Mesenchymal stem cell (in vitro differentiated cells and primary cell): ENCODE measurements at places on chromosomes 4 and X.

DNA sequence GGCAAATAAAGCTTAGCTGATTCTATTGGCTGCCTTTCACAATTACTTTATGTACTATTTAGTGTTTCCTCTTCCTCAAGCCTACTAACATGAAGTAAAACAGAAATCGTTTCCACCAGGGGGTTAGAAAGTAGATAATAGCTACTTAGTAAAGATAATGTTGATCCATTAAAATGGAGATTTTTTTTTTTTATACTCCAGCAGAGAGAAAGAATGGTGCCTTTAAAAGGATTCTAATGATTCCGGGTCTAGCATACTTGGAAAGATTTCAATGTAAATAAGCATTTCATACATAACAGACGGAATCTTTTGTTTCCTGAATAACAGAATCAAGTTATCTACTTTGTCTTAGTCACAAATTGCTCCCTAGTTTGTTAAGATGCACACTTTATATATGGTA, 37.1 kb downstream of the GK start:
- no peak for DNase-seq

- DNase-seq, result no peak
Measured at GRCh38 chr4:3361406-3361805, 68.6 kb downstream of the RGS12 start.

DNA sequence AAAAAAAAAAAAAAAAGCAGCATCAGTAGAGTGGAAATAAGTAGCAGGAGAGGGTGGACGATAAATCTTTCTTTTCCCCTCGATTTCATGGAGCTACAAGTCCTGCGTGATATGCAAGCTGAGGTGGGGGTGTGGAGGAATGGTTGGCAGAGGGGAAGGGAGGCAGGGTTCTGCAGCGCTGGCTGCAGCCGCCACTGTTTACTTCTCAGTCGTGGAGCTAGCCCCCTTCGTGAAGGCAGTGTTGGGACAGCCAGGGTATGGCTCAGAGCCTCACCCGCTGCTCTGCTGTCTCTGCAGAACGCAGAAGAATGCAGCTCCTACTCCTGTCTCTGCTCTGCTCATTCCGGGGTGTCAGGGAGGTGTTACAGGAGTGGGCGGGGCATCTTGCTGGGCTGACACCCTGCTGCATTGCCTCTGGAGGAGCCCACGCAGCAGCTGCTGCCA, 140.6 kb downstream of the GPM6A start:
- no peak for DNase-seq

GRCh38 chr4:6873291-6873690, 36.3 kb upstream of the TBC1D14 start:
- DNase-seq, result peak; percentile 28

GRCh38 chrX:5113128-5113527, 1115.5 kb downstream of the NLGN4X start:
- DNase-seq, result peak; percentile 14

GRCh38 chr4:115113506-115114106, at the start of gene NDST4:
Gene NDST4 (minus strand): TSS chr4:115113620. CDS start chr4:115077036, 36,584 bp downstream.
- DNase-seq, result peak; percentile 46

DNA sequence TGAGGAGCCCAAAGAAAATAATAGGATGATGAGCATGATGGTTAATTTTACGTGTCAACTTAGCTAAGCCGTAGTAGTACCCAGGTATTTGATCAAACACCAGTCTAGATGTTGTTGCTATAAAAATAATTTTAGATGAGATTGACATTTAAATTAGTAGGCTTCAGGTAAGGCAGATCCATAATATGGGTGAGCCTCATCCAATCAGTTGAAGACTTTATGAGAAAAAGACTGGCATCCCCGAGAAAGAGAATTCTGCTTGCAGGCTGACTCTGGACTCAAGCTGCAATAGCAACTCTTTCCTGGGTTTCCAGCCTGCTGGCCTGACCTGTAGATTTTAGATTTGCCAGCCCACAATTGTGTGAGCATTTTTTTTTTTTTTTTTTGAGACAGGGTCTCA, 192.8 kb upstream of the LNX1 start:
- no peak for DNase-seq

- no peak for DNase-seq
Measured at GRCh38 chr4:80091184-80091583, 18.2 kb upstream of the ANTXR2 start.

- DNase-seq, result peak; percentile 84
Measured at GRCh38 chr4:38621028-38621684, 42.8 kb upstream of the KLF3 start.

DNA sequence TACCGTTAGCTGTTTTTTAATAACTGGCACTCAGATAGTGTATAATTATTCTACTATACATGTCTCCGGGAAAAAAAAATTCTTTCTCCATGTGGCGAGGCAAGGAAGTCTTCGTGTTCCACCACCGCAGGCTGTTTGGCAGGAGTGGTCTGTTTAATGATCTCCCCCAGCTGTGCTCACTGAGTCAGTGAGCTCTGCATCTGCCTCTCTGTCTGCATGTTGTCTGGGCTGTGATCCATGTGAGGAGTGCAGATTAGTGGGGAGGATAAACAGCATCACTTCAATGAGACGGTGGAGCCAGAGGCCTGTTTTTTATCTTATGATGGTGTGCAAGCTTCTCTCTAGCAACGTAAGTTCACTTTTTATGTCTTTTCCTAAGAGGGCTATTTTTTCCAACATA, 69.8 kb downstream of the RPS3A start:
- DNase-seq, result peak; percentile 97

DNA sequence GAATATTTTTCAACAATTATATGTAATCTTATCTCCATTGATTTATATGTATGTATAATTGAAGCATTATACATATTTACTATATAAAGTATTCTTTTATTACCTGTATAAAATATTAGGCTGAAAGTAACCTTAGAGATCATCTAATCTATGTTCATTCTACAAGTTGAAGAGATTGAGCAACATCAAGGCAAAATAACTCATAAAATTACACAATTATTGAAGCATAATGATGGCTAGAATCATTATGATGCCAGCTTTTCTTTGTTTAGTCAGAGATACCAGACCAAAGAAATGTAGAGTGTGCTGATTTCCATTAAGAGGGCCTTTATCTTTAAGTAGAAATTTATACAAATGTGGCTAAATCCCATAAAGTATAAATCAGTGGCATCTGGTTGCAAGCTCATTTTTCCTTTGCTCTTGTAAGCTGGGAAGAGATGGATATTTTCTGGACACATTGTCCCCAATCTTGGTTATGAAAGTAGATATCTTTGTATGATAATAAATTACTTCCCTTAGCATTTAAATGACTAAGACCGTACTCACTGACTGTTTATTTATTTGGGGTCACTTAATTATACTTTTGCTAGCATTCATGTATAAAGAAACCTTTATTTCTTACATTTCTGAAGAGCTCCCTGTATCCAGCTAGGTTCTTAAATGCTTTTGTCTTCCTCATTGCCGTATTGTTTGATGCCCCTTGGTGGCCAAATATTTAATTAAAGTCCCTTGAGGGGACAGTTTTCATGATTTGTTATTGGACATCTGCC, 339.8 kb downstream of the PCDH7 start:
- DNase-seq, result peak; percentile 42

DNA sequence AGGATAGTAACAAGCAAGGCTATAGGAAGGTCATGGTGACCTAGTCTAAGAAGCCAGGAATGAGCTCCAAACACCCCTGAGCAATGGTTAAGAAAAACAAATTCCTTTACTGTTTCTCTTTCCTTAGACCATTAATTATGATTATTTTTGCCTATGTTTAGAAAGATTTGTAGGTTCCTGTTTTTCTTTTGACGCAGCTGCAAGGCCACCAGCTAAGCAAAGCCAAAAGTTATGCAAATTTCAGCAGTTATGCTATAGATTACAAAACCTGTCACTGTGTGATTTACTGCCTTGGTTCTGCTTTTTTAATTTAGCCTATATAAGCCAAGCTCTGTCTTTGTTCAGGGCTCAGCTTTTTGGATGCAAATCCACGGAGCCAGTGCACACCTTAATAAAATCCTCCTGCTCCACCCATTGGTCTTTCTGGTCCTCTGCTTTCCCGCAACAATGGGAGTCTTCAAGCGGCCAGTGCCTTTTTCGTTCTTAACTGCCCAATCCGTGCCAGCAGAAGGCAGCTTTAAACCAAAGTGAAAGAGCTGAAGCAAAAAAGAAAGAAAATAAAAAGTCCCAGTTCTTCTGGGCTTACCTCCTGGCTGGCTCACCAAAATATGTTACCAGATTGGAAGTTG, 1.4 kb upstream of the CEP135 start:
- DNase-seq, result peak; percentile 53

DNA sequence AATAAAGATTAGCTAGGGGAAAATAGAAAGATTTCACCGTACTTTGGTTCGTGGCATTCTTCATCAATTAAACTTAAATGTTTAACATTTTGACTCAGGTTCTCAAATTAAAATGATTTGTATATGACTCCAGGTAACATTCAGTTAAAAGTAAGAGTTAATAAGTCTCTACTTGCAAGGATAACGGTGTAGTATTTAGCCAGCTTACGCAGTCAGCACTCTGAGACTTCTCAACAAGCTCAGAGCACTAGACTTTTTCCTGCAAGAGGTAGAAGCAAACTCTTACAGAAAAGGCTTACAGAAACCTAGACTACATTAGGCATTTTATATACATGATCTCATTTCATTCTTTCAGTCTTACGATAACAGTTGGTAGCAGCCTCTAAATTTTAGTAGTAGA, 96.4 kb upstream of the PPARGC1A start:
- no peak for DNase-seq

GRCh38 chrX:44674906-44675305, 132.2 kb upstream of the FUNDC1 start:
- no peak for DNase-seq

GRCh38 chr4:181819946-181820345, 423.3 kb upstream of the TENM3 start:
- no peak for DNase-seq

DNA sequence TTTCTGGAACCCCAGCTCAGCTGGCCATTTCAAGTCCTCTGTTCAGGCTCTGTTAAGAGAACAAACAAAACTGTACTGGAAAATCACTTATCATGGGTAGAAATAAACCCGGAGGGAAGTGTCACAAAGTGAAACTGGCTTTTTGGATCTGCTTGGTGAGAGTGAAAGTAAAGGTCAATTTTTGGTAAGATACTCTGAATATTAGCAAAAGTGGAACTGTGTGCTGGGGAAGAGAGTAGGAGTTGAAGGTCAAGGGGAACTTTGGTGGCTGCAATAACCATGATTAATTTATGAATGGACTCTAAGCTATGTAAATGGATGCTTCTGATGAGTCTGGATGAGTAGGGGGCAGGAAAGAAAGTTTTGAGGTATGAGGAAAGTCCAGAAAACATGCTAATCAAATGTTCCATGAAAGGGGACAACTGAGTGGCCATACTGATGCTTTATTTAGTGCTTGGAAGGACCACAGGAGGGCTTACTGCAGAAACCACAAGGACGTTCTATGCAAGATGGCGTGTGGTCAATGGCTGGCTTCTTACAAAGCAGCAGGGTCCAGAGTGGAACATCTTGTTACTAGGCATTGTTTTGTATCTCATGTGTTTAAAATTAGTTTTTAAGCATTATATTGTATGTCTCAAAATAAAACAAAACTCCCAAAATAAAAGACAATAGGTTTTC, 36.8 kb upstream of the TNIP3 start:
- DNase-seq, result no peak

DNA sequence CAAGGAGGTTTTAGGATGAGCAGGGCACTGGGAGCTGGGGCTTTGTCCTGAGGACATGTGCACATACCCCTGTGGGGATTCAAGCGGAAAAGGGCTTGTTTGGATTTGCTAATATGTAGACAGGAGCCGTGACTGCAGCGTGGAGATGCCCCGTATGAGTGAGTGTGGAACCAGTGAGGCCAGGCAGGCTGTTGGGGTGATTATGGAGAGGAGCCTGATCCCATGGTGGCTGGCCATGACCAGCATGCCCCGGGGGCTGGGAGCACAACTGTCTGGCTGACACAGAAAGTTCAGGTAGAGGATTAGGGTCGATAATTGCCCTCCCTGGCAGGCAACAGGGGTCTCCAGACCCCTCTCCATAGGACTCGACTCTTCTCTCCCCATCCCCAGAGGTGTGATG, 68.8 kb upstream of the STX18 start:
- no peak for DNase-seq

DNA sequence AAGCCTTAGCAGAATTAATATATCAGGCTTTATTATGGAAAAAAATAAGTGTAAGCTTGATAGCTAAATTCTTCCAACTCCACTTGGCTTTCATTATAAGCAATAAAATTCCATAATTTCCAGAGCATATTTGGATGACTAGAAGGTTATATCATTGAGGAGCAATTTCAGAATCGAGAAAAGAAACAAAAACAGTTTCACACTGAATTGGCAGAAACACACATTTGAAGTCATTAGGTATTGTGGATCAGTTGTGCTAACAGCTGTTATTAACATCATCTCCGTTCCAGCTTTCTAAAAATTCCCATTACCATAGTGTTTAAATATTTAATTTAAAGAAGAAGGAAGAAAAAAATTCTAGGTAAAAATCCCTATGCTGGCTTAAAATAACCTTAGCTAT, 92.6 kb downstream of the ANTXR2 start:
- no peak for DNase-seq

DNA sequence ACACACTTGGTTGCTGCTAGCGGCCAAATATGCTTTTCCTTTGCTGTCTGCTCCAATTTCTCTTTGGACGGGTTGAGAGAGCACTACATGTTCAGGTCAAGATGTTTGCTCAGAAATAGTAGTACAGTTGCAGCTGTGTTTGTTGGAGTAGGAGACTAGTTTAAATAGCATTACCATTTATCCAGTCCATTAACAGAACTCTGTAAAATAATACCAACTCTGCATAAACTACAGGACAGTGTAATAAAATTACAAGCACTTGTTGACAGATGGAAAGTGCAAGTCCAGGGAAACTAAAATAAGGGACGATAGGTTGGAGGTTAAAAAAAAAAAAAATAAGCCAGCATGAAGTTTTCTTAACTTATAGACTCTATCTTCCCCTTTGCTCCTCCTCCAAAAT, 20.2 kb downstream of the SLIT2 start:
- DNase-seq, result no peak

GRCh38 chr4:53961351-53961750, 103.1 kb downstream of the CHIC2 start:
- no peak for DNase-seq

GRCh38 chrX:41827886-41828285, 95.5 kb downstream of the CASK start:
- DNase-seq, result peak; percentile 67

GRCh38 chr4:176653401-176654220, 139.1 kb downstream of the VEGFC start:
- DNase-seq, result peak; percentile 10

- DNase-seq, result no peak
Measured at GRCh38 chr4:185120631-185120946, 22.5 kb upstream of the SLC25A4 start.
